ENCODE measurements at places on chromosomes 6 and 20. TPM values are rescaled to one million over a fixed set of nuclear protein-coding genes. Genes with fewer than 3 reads are reported as not detected.

DNA sequence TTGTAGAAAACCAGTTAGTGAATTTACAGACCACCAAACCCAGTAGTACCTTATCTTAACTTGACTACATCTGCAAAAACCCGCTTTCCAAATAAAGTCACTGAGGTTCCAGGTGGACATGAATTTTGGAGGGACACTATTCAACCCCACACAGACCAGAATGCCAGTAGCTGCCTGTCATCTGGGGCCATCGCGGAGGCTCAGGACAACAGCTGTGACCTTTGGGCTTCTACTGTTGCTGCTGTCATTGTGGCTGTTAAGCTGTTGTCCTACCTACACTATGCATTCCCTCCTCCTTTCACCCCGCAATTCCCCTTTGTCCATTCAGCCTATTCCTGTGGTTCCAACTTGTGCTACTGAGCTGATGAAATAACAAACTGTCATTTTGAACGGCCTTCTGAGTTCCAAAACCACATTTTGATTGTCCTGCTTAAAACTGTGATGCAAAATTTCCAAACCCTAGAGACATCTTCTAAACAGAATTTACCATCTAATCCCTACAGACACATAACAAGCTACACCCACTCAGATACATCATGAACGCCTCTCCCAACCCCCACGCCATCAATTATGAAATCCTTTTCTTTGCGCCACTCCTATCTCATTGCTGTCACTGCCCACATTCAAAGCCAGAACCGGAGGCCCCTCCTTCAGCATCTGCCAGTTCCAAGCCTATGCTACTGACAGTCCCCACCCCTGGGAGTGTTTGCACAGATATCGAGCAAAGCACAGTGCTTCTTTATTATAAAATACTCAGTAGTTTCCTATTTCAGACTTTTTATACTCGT lies 125.0 kb downstream of the C6orf118 start:
- no peaks in the 10 kb centered on the region for H3K36me3 ChIP-seq
- no peak overlapping the region for H3K27ac ChIP-seq
- no peaks in the 10 kb centered on the region for H3K4me1 ChIP-seq
- no peak for DNase-seq
- H3K27me3 ChIP-seq, result no peaks in the 10 kb centered on the region
- no peak overlapping the region for H3K4me3 ChIP-seq

- H3K4me1 ChIP-seq, result peaks cover 5% of the 10 kb centered on the region
- no peaks in the 10 kb centered on the region for H3K27me3 ChIP-seq
- no peak overlapping the region for H3K27ac ChIP-seq
These were observed 45.5 kb upstream of the RNF8 start for GRCh38 chr6:37308069-37308815.

Gene MUC22
- not detected for total RNA-seq

- H3K4me3 ChIP-seq, result no peak overlapping the region
- no peak for DNase-seq
- no peaks in the 10 kb centered on the region for H3K36me3 ChIP-seq
- no peaks in the 10 kb centered on the region for H3K27me3 ChIP-seq
- H3K27ac ChIP-seq, result no peak overlapping the region
- H3K4me1 ChIP-seq, result peaks cover 17% of the 10 kb centered on the region
These were observed 38.5 kb upstream of the TXLNB start for GRCh38 chr6:139330306-139330705.

Gene BPI
- total RNA-seq, result not detected

GRCh38 chr20:62935968-62936585 lies 1.9 kb upstream of the GID8 start:
- H3K4me1 ChIP-seq, result 0 out of 2 replicates have a peak, but pooled peaks cover 5% of the 10 kb centered on the region
- H3K27me3 ChIP-seq, result no peaks in the 10 kb centered on the region
- DNase-seq, result no peak
- peak overlapping the region; percentile 71 for H3K4me3 ChIP-seq
- no peak overlapping the region for H3K27ac ChIP-seq
- H3K36me3 ChIP-seq, result no peaks in the 10 kb centered on the region

GRCh38 chr6:6920987-6921313 lies 186.8 kb upstream of the RREB1 start:
- H3K27me3 ChIP-seq, result no peaks in the 10 kb centered on the region
- DNase-seq, result no peak
- H3K27ac ChIP-seq, result no peak overlapping the region
- H3K36me3 ChIP-seq, result no peaks in the 10 kb centered on the region
- H3K4me1 ChIP-seq, result peaks cover 18% of the 10 kb centered on the region

GRCh38 chr6:106124437-106125430 lies 38.6 kb downstream of the PRDM1 start:
- H3K27me3 ChIP-seq, result no peaks in the 10 kb centered on the region
- H3K27ac ChIP-seq, result peak overlapping the region; percentile 7
- H3K36me3 ChIP-seq, result no peaks in the 10 kb centered on the region
- H3K4me1 ChIP-seq, result peaks cover 40% of the 10 kb centered on the region
- DNase-seq, result no peak
- no peak overlapping the region for H3K4me3 ChIP-seq

Gene MCHR2
- not detected for total RNA-seq

GRCh38 chr6:29516108-29516507 lies 28.4 kb upstream of the MAS1L start:
- no peak for DNase-seq
- no peak overlapping the region for H3K27ac ChIP-seq
- no peak overlapping the region for H3K4me3 ChIP-seq
- no peaks in the 10 kb centered on the region for H3K27me3 ChIP-seq
- H3K36me3 ChIP-seq, result no peaks in the 10 kb centered on the region
- no peaks in the 10 kb centered on the region for H3K4me1 ChIP-seq

DNA sequence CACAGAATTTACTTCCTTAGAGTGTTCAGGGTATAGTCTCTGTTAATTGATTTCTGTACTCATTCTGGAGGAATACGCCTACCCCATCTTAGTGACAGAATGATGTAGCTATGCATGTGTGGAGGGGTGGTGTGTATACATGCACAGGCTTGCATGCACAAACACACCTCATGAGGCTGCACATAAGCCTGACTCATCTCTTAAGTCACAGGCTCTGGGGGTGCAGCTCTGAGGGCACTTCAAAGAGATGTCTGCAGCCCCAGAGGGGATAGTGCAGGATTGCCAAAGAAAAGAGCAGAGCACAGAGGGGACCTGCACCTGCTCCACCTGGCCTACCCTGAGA lies 24.6 kb downstream of the TBX18 start:
- no peaks in the 10 kb centered on the region for H3K36me3 ChIP-seq
- H3K27me3 ChIP-seq, result no peaks in the 10 kb centered on the region
- H3K4me1 ChIP-seq, result no peaks in the 10 kb centered on the region
- no peak for DNase-seq

Gene CLPSL1
- not detected for total RNA-seq

GRCh38 chr6:149050160-149050559 lies 267.4 kb upstream of the TAB2 start:
- H3K4me1 ChIP-seq, result peaks cover 49% of the 10 kb centered on the region
- DNase-seq, result no peak
- no peaks in the 10 kb centered on the region for H3K27me3 ChIP-seq
- no peak overlapping the region for H3K27ac ChIP-seq
- H3K4me3 ChIP-seq, result no peak overlapping the region

All from GM12878 (cell line).